ENCODE measurements at places on chromosomes 6 and 20.

DNA sequence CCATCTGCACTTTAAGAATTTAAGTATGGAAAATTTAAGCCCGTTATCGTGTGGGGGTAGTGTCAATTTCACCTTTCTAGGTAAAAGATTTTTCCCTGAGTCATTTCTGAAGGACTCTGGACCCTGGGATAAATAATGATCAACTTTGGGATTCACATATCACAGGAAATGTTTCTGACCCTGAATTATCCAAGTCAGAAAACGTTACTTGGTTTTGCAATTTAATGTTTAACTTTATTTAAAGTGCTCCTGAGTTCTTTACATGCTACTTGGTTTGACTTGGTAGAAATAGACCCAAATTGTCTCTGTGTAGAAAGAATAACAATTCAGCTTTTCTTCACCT lies 1.5 kb upstream of the SLC17A3 start:
- no peak for DNase-seq

DNA sequence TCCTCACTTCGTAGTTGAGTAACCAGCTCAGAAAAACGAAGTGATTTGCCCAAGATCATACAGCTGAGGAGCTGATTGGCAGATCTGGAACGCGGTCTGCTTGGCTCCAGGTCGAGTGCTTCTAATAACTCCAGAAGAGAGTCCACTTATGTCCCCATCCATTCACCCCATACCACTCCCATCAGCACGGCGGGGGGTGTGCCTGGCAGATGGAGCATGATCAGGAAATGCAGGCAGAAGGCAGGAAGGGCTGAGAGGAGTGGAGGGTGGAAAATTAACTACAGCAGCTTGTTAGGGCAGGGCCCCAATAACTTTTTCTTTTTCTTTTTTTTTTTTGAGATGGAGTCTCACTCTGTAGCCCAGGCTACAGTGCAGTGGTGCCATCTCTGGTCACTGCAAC lies 15.0 kb downstream of the FITM2 start:
- DNase-seq, result no peak

- DNase-seq, result no peak
Measured at GRCh38 chr20:24124003-24124402, 135.4 kb upstream of the GGTLC1 start.

DNA sequence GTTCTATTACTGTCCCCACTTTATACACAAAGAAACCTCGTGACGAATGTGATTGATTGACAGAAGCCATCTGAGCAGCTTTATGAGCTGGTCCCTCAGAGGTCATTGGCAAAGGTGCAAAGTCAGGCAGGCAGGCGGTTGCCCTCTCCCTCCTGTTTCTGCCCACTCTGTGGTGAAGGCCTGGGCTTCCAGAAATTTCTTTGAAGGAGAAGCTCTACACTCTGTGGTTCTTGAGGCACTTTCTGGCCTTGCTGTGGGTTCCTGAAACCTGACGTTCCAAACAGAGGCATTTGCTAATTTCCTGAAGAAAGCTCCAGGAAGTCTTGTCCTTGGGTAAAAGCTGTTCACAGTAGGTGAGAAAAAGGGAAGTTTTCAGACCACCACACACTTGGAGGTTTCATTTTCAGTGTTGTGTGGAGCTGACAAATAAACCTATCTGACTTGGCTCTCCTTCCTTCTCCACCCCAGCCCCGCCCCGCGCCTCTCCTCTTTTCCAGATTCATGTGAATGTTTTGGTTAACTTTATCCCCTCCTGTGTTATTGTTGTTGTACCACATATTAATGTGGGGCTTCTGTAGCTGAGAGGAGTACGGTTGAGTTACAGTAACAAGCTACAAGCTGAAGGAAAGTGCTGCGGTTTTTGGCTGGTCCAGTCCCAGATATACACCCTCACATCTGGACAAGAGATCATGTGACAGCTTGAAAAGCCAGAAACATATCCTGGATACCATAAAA lies 274.1 kb downstream of the CLIC5 start:
- no peak for DNase-seq

DNA sequence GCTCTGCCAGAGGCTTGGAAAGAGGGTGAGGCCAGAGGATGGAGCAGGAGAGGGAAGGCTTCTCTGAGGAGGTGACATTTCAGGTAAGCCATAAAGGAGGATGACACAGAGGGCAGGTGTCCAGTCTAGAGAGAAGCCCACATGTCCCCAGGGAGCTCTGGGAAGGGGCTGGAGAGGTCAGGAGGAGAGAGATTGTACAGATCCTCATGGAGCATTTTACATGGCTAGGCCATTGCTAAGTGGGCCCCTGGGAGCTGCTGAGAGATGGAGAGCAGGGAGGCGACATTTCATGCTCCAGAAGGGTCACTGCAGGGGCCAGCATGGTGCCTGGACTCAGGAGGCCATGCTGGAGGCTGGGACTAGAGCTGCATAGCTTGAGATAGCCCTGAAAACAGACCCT lies 124.5 kb downstream of the TOX2 start:
- no peak for DNase-seq

GRCh38 chr6:118679327-118679901 lies 28.0 kb upstream of the CEP85L start:
- DNase-seq, result no peak

GRCh38 chr6:74410630-74411029 lies 714.6 kb downstream of the CD109 start:
- DNase-seq, result no peak

DNA sequence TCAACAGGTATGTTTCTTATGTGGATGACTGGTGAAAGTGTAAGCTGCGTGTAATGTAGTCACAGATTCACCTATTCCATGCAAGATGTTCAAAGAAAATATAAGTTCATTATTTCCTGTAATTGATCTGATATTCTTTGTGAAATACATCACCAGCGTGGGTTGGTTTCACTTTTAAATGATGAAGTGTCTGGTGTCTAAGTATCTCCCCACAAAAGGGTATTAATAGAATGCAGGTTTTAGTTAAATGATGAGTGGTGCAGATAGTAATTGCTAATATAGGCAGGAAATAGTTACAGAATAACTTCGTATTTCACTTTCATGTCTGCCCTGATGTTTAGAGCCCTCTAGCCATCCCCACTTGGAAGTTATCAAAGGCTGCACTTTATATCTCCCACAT lies 22.2 kb downstream of the PGBD1 start:
- DNase-seq, result no peak

- DNase-seq, result no peak
Measured at GRCh38 chr6:142411145-142411544, 109.3 kb downstream of the ADGRG6 start.

- DNase-seq, result no peak
Measured at GRCh38 chr6:14035071-14035847, 82.3 kb upstream of the CD83 start.

DNA sequence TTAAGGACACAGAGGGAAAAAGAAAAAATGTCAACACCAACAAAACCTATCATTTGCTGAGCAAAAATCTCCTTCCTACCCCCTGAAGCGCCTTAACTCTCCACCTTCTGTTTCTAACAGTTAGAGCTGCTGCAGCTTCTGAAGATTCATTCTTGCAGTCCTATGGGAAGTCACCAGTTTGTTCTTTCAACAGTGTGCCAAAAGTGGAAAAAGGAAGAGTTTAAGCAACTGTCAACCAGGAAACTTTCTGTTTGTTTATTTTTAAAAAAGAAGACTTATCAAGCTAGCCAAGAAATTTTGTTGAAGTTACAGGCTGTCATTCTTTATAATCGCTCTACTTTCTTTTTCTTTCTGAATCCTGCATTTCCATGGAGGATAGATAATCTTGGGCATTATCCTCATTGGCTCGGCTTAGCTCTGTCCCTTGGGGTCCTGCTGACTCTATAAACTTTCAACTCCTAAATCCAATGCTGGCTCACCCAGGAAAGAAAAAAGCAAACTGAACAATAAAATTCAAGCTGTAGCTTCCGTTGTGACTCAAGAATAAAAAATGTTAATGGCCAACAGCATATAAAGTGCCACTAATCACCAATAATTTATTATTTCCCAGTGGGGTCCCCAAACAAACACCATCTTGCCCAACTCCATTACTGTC lies 172.8 kb upstream of the CITED2 start:
- DNase-seq, result no peak

DNA sequence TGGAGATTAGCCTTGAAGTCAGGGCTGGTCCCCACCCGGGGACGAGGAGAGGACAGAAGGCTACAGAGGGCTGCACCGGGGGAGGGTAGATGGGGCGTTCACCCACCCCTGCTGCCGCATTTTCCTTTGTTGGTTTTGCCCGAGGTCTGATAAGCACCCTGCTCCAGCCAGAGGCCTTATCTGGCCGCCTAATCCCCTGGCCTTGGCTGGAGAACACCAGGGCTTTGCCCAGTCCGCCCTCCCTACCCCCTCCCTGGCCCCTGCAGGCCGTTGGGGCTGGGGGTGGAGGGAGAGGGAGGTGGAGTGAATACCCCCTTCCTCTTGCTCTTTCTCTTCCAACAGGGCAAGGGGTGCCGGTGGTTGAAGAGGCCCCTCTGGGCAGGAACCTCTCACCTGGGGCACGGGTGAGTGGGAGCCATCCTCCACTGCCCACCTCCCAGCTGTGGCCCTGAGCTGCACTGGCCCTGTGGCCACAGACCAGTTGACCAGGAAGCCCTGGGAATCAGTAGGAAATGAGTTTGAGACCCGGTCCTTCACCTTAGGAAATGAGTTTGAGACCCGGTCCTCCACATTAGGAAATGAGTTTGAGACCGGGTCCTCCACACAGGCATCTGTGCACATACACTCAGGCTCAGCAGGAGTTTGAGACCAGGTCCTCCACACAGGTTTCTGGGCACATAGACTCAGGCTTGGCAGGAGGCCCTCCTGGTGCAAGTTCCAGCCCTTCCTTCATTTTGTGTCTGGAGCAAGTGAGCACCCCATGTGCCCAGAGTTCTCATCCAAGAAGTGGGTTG lies 12.0 kb upstream of the GATA5 start:
- DNase-seq, result no peak

DNA sequence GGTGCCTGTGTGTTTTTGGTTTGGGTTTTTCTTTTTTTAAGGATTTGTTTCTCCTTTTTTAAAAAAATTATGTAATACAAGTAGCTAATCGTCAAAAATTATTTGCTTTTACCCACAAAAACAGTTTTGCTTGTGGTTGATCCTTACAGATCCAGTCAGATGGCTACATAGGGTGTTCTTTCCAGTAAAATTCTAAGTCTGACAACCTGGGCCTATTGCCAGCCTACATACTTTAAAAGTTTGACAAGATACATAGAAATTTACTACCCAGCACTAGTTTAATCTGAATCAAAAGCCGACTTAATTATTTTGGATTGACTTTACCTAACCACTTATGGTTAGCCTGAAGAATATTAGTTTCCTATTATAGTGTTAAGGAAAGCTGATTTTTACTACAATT lies 2.1 kb upstream of the SOX4 start:
- no peak for DNase-seq

GRCh38 chr6:96878143-96878542 lies 19.5 kb downstream of the NDUFAF4 start:
- DNase-seq, result no peak

DNA sequence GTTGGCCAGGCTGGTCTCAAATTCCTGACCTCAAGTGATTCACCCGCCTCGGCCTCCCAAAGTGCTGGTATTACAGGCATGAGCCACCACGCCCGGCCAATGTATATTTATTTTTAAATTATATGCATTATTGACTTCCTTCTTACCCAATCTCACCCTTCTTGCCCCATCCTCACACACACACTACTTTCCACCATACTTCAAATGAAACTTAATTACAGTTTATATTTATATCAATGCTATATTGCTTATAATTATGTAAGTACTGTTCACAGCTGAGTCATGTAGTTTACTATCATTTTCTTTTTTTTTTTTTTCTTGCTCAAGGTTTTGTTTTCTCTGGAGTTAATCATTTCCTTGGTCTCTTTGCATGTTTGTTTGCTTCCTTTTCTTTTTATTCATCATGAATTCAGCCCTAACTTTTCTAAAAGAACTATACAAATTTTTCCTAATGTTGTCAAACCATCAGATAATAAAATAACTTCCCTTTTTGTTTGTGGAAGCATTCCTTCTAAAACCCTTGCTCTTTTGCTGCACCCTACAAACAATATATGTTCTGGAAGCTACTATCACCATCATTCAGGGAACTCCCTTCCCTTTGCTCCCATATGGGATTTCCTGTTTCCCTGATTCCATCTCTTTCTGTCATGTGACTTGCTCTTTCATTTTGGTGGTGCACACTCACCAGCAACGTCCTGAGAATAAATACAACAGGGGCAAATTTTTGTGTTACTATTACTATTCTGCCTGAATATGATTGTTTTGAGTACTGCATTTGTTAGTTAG lies 201.7 kb upstream of the SASH1 start:
- no peak for DNase-seq

DNA sequence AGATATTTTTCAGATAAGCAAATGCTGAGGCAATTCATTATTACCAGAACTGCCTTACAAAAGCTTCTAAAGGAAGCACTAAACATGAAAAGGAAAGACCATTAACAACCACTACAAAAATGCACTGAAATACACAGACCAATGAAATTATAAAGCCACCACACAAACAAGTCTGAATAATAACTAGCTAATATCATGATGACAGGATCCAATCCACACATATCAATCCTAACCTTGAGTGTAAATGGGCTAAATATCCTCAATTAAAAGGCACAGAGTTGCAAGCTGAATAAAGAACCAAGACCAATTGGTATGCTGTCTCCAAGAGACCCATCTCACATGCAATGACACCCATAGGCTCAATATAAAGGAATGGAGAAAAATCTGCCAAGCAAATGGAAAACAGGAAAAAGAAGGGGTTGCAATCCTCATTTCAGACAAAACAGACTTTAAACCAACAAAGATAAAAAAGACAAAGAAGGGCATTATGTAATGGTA lies 58.0 kb upstream of the PHIP start:
- no peak for DNase-seq

DNA sequence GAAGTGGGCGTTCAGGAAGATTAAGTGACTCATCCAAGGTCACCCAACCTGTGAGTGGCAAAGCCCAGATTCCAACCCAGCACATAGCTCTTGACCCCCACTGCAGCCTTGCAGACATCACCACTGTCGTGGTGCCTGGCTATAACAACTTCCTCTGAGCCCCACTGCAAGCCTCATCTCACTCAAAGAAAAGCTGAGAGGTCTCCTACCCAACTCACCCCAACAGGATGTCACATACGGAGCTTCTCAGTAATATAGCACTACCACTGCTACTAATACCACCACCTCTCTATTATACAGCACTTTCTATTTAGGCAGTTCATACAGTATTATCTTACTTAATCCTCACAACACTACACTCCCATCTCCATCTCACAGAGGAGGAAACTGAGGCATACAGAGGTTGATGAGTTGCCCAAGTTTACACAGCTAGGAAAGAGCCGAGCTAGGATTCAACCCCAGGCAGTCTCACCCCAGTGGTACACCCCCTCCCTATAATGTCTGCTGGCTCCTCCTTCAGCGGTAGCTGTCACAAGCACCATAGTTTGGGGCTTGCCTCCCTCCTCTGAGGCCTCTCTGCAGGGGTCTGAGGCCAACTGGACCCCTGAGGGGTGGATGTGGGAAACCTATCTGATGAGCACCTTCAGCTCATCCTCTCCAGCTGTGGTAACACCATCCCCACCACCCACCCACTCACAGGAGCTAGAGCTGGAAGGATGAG lies 19.5 kb downstream of the TFEB start:
- DNase-seq, result no peak

DNA sequence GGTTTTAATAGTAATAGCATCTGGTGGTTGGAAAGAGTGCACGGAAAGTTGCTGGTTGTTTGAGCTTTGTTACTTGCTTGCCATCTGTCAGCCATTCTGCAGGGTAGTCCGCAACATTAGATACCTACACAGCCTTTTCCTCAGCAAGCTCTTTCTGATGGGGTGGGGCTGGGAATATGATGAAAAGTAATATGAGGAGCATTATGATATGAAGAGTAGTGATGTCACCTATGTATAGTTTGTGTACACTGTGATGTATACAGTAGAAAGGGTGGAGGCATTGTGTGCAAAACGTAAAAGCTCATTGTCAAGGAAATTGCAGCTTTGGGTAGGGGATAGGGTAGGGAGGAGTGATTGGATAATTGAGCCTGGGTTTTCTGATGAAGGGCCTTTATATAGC lies 16.1 kb downstream of the SCAF8 start:
- DNase-seq, result no peak

Data from SHP77 treated with DMSO at 0.1 percent for 48 hours (cell line).